ENCODE measurements at places on chromosomes 6 and 20.

DNA sequence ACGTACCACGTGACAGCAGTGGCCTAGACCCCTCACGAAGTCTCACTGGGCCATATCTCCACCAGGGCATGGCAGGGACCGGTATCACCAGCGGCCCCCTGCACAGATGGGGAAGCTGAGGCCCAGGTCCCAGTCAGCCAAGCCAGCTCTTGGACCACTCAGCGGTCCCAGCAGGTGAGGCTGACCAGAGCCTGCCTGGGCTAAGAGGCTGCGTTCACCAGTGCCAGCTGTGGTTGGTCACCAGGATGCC lies 2.6 kb upstream of the MRGBP start:
- no peak for DNase-seq

DNA sequence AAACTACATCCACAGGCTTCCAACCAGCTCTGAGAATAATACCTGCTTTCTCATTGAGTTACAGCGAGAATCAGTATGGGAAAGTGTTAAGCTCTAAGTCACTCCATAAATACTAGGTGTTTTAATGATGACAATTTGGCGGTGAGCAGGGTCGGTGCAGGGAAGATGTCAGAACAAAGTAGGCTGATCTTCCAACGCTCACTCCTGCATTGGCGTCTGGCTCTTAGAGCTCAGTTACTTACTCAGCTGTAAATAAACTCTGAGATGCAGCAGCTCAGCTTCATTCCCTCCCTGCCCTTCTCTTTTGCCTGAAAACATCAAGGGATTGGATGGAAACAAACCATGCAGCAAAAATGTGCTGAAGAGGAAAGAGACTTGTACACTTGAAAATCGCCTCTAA lies 102.5 kb upstream of the SPACA1 start:
- DNase-seq, result no peak

GRCh38 chr20:32006841-32007786 lies 3.1 kb upstream of the CCM2L start:
- no peak for DNase-seq

DNA sequence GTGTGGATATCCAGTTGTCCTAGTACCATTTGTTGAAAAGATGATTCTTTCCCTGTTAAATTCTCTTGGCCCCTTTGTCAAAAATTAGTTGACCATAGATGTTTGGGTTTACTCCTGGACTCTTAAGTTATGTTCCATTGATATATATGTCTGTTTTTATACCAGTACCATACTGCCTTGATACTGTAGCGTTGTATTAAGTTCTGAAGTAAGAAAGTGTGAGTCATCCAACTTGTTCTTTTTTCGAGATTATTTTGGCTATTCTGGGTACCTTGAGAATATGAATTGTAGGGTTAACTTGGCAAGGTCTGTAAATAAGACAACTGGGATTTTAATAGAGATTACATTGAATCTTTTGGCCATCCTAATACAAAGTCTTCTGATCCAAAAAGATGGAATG lies 26.5 kb downstream of the PANK2 start:
- DNase-seq, result no peak

GRCh38 chr6:3296078-3296477 lies 37.3 kb downstream of the PSMG4 start:
- DNase-seq, result no peak

- DNase-seq, result no peak
Observed at GRCh38 chr6:69994251-69994650, 127.9 kb downstream of the COL19A1 start.

DNA sequence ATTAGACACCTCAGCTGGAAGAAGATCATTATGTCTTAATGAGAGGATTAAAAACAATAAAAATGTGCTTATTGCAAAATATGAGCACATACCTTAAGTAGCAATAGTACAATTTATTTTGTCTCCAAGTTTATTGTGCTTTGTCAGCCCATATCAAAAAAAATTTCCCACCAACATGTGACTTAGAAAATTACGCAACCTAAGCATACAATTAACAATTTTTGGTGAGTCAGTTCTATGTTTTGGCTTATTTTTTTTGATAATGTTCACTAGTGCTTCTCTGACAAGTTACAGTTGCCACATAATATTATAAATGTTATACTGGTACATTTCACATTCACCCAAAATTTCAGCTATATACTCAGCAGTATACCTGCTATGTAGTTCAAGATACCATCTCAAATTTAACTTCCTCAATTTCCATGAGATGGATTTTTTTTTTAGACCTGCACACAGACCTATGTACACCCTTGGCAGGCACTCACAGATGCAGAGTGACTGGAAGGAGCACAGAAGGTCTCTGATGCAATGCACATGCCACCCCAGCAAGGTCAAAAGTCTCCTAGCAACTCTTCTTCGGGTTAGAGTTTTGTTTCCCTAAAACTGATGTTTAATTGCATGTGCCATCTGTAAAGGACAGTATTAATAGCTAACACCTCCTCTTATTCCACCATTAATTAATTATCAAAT lies 112.4 kb downstream of the PRKN start:
- no peak for DNase-seq

GRCh38 chr20:60294632-60295031 lies 336.4 kb downstream of the CDH26 start:
- DNase-seq, result no peak

DNA sequence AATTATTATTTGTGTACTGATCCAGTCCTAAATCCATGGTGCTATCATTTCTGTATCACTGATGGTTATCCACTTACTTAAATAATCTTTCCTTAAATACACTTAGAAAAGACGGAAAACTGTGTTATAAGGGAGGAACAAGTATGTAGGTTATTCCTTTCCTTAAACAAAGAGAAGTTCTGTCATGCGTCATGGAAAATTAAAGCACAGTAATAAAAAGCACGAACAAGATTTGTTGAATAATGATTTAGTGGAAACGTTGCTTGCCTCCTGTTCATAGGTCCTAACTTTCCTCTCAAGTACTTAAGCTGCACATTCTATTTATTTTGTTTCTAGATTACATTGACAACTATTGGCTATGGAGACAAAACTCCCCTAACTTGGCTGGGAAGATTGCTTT lies 120.4 kb downstream of the KHDC1L start:
- no peak for DNase-seq

DNA sequence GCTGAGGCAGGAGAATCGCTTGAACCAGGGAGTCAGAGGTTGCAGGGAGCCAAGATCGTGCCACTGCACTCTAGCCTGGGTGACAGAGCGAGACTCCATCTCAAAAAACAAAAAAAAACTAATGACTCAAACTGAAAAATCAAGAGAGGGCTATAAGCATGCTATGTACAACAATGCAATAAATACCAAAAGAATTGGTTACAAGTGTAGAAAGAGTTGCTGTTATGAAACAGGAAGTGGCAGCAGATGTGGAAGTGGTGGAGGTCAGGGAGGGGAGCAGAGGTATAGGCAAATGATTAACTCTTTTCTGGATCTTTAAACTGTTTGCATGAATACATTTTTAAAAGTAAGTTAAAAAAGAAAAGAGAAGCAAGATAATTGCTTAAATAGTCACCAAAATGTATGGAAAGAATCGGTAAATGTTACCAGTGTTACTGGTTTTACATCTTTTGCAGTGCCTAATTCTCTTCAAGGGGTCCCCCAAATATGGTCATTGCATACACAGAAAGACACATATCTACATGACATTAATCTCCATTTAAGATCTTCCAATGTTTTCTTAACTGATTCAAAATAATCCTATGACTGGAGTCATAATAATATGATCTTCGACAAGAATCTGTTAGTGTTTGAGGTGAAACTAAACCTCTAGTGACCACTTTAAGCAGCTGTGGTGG lies 15.0 kb downstream of the CALHM6 start:
- DNase-seq, result no peak

DNA sequence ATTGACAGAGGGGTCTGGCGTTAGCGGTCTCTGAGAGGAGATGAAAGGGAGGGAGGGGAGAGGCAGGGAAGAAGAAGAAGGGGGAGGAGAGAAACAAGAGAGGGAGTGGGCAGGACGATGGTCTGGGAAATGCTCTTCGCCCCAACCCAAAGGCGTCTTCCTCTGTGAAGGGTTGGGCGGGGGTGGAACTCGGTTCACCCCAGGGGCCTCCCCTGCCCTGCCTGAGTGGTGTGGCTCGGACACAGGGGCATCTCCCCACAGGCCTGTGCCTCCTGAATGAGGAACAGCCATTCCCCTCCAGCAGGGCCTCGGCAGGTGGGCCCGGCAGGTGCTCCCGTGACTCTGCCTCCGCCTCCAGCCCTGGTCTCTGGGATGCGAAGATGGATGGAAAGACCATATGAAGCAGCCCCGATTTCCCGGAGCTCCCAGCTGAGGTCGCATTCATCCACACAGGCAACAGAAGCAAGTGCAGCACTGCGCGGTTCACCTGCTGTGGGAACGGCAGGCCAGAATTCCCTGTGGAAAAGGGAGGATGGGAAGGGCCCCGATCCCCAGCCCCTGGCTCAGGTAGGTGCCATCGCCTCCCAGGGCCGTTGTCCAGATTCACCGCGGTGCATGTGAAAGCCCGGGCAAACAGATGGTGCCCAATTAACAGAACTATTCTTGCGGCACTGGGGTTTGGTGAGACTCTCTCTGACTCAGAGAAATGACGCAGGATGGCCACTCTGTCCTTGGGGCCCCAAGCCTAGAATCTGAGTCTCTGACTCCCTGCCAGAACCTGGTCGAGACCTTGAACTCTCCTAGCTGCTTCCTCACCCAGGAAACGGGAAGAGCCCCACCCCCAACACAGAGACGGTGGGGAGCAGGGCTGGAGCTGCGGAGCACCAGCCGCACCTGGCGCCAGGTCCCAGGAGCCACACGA lies 29.4 kb upstream of the RPS6KA2 start:
- no peak for DNase-seq

DNA sequence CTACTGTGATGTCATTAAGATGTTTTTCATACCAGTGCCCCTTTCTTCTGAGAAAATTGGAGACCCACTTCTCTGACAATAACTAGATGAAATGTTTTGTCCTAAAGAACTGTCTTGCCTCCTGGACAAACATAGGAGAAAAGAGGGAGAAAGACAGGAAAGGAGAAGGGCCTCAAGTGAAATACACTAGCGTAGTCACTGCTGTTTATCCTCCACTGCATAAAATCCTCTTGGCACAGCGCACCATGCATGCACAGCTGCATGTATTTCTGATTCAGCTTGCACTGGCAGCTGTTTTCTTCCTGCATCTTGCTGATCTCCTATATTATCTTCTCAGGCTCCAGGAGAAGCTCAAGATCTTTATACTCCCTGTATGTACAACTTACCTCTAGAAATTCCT lies 158.0 kb upstream of the BMP5 start:
- DNase-seq, result no peak

GRCh38 chr6:169395080-169395805 lies 141.6 kb upstream of the THBS2 start:
- DNase-seq, result no peak

GRCh38 chr20:47283411-47283810 lies 73.1 kb downstream of the ZMYND8 start:
- DNase-seq, result no peak

GRCh38 chr20:41594514-41595322 lies 23.5 kb downstream of the CHD6 start:
- no peak for DNase-seq

GRCh38 chr6:142132625-142133024 lies at the start of gene GJE1:
TSS of gene GJE1 (plus strand) at chr6:142132925. CDS start at chr6:142133159, 234 bp downstream.
- DNase-seq, result no peak

DNA sequence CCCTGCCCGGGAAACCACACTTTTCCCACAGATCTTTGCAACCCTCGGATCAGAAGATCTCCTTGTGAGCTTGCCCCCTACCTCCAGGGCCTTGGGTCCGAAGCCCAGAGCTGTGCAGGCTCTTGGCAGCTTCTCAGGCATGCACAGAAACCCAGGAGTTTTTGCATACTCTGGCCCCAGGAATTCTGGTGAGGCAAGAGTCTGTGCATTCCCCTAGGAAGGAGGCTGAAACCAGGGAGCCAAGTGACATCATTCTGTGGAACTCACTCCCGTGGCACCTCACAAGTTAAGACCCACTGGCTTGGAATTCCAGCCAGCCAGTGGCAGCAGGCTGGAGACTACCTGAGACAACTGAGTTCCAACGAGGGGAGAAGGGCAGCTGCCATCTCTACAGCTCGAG lies 100.1 kb downstream of the TNFRSF21 start:
- no peak for DNase-seq

DNA sequence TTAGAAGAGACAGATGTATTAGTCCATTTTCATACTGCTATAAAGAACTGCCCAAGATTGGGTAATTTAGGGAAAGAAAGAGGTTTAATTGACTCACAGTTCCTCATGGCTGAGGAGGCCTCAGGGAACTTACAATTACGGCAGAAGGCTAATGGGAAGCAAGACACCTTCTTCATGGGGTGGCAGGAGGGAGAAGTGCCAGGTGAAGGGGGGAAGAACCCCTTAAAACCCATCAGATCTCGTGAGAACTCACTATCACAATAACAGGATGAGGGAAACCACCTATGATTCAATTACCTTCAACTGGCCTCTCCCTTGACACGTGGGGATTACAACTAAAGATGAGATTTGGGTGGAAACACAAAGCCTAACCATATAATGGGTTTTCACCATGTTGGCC lies 28.9 kb upstream of the PNRC1 start:
- DNase-seq, result no peak

GRCh38 chr20:51198238-51198637 lies 175.3 kb upstream of the KCNG1 start:
- no peak for DNase-seq

GRCh38 chr20:45470937-45471336 lies 1.4 kb downstream of the WFDC2 start:
- DNase-seq, result no peak

- no peak for DNase-seq
Observed at GRCh38 chr6:30163090-30163917, at the start of gene TRIM15. TSS of gene TRIM15 (plus strand) at chr6:30163546. CDS start at chr6:30163685, 139 bp downstream.

DNA sequence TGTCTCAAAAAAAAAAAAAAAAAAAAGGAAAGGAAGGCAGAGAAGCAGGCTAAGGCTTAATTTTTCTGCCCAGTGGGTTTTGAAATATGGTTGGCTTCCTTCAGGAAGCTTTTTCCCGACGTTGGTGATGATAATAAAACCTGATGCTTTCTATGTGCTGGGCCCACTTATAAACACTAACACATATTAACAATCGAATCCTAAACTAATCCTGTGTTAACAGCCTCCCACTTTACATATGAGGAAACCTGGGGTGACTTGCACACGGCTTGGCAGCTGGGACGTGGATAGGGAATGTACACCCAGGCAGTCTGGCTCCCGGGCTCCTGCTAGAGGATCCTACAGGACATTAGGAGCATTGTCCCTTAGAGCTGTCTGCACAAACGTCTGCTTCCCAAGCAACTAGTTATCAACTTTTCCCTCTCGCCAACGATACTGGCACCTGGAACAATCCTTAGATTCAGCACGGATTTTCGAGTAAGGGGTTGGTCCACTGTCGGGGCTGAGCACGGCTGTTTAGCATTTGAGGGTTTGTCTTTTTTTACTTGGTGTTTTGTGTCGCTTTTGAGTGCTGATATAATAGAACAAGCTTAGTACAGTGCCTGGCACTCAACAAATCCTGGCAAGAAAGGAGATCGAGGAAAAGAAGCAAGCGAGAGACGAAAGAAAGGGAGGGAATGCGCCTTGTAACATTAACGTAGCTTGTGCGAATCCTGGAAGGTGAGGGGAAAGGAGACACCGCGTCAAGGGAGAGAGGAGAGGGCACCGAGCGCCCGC lies 622 bp upstream of the KIZ start:
- peak; percentile 23 for DNase-seq

- no peak for DNase-seq
Observed at GRCh38 chr6:19324376-19324775, 512.8 kb upstream of the ID4 start.

All from RCC 7860 (cell line).